ENCODE measurements at places on chromosomes 5 and 9.

DNA sequence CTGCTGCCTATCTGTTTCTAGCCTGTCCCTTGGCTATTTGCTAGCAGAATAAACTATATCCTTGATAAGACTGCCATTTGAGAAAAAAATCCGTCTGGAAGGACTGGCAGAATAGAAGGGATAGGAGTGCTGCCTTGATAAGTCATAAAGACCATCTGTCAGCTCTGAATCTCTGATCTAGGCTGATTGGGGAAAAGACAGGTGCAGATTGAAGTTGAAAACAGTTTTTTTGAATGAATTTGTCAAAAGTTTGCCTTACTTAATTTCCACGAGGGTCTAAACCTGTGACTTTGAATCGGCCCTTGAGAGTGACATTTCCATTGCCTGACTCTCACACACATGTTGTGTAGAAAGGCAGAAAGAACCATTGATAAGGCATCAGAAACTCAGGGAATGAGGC is 218.6 kb downstream of the MAN2A1 start:
- DNase-seq = no peak

- no peak for DNase-seq
Observed at GRCh38 chr9:135214054-135214640, 126.7 kb downstream of the OLFM1 start.

- DNase-seq = no peak
Observed at GRCh38 chr9:116267021-116267420, 113.4 kb downstream of the PAPPA start.

- DNase-seq = no peak
Observed at GRCh38 chr9:34994900-34995669, 5.5 kb downstream of the DNAJB5 start.

- peak; percentile 14 for DNase-seq
Observed at GRCh38 chr9:93674580-93675335, 98.4 kb downstream of the PHF2 start.

DNA sequence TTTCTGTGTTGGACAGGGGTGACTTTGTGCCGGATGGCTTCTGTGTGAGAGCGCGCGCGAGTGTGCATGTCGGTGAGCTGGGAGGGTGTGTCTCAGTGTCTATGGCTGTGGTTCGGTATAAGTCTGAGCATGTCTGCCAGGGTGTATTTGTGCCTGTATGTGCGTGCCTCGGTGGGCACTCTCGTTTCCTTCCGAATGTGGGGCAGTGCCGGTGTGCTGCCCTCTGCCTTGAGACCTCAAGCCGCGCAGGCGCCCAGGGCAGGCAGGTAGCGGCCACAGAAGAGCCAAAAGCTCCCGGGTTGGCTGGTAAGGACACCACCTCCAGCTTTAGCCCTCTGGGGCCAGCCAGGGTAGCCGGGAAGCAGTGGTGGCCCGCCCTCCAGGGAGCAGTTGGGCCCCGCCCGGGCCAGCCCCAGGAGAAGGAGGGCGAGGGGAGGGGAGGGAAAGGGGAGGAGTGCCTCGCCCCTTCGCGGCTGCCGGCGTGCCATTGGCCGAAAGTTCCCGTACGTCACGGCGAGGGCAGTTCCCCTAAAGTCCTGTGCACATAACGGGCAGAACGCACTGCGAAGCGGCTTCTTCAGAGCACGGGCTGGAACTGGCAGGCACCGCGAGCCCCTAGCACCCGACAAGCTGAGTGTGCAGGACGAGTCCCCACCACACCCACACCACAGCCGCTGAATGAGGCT is at the start of gene ADRB2:
Gene ADRB2, plus strand, starts transcription at position 559 of the 686 bp plus-strand sequence. CDS start 221 bp downstream, outside the sequence.
- peak; percentile 95 for DNase-seq

DNA sequence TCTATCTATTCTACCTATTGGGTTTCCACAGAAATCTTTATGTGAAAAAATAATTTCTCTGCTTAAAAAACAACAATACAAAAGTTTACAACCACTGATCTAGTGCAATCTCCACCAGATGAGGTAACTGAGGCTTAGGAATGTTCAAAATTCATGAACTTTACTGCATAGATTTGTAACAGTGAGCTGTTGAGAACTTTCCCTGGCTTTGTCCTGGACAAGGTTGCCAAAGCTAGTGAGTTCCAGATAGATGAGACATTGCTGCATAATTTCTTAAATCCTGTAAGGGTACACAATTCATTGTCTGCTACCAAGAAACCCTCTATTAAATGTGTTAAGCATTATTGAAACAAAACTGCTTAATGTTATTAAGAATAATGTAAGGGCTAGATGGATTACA is 102.7 kb downstream of the OSMR start:
- no peak for DNase-seq

GRCh38 chr9:129400001-129400970 is 220.6 kb downstream of the C9orf50 start:
- DNase-seq = no peak

GRCh38 chr5:81626524-81626923 is 124.4 kb downstream of the SSBP2 start:
- no peak for DNase-seq

GRCh38 chr5:137096149-137097103 is 402.7 kb downstream of the SPOCK1 start:
- DNase-seq = no peak

GRCh38 chr5:14057289-14057688 is 85.9 kb upstream of the TRIO start:
- no peak for DNase-seq

GRCh38 chr5:162325143-162325727 is 257.7 kb downstream of the GABRG2 start:
- no peak for DNase-seq

DNA sequence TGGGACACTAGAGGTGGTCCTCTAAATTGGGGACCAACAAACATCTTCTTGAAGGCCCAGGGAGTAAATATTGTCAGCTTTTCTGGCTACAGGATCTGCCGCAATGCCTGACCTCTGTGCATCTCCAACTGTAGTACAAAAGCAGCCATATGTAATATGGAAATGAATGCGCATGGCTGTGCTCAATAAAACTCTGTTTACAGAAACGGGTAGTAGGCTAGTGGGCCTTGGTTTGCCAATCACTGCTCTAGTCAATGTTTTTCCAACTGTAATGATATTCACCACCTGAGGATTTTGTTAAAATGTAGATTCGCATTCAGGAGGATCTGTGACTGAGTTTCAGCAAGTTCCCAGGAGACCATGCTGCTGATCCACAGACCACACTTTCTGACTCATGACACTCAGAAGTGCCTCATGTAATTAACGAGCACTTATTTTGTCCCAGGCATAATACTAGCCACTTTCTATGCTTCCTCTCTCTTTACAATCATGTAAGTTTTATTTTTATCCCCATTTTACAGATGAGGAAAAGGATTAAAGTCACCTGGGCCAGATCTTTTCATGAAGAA is 96.9 kb downstream of the MED27 start:
- DNase-seq = no peak

DNA sequence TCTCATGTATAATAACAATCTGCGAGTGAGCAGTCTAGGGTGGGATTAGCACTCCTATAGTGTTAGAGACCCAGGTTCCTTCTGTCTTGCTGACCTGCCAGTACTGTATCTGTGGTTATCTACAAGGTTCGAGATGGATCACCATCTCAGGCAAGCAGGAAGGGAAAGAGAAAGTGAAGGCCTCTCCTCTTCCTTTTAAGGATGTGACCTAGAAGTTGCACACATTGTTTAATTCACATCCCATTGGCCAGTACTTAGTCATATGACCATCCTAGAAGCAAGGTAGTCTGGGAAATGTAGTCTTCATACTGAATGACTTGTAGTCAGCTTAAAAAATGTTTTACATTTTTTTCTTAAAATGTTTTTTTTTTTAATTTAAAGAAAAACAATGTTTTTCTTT is 168.6 kb downstream of the CARTPT start:
- no peak for DNase-seq

GRCh38 chr9:117303643-117304230 is 111.1 kb downstream of the ASTN2 start:
- no peak for DNase-seq

GRCh38 chr9:119074017-119074416 is 295.2 kb downstream of the BRINP1 start:
- DNase-seq = no peak

- no peak for DNase-seq
Observed at GRCh38 chr5:72133212-72133990, 26.1 kb downstream of the MAP1B start.

DNA sequence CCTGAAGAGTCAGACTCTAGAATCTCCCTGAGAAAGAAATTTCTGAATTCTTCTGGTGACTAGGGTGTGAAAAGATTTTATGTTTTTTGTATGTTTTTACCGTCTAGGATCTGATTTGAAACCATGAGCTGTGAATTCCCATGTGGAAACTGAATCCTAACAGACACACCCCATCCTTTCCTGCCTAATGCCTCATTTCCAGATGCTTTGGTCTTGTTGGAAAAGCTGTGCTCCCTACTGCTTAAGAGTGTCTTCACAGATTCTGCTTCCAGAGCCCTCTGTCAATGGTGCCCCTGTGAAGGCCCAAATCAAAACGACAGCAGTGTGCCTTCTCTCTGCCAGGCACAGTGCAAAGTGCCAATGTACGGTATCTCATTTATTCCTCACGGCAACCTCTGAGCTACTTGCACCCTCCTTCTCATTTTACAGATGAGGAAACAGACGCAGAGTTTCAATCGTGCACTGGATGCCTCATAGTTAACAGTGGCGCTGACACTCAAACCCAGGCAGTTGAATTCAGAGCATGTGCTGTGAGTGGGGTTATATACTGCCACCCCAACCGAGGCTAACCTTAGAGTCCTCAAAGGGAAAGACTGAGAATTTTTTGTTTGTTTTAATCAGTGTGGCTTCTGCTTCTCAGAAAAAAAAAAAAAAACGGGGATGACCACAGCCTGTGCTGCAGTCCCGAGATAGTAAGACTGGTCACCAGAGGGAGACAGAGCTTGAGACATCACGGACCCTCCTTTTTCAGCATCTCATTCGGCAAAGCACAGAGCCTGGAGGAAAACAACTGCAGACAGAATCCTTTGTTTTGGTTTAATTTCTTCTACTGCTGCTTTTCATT is 188.4 kb downstream of the SNCAIP start:
- DNase-seq = no peak

DNA sequence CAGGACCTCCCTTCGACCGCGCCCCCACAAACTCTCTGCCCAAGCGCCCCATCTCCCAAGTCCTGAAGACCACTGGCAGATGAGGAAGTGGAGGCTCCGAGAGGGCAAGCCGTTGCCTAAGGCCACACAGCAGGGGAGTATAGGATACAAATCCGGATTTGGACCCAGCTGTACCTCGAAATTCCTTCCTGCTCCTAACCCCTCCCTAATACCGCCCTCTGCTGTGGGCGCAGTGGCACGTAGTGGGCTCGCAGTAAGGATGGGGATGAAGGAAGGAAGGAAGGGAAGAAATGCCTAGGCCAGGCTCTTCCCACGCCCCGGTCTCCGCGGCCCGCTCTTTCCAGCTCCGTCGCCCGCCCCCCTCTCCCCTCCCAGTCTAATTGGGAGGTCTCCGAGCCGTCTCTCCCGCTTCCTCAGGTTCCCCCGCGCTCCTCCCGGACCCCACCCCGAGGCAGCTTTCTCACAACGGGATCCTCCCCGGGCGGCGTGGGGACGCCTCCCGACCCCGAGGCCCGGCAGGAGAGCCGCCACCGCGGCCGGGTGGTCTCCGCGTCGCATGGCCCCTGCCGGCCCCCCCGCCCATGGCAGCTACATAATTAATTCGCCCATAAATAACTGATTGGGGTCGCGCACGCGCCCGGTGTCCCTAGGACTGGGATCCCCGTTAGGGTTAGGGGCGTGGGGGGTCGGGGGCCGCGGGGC is 138.9 kb downstream of the C9orf50 start:
- no peak for DNase-seq

GRCh38 chr9:123359106-123359505 is 3.1 kb downstream of the CRB2 start:
- DNase-seq = no peak

DNA sequence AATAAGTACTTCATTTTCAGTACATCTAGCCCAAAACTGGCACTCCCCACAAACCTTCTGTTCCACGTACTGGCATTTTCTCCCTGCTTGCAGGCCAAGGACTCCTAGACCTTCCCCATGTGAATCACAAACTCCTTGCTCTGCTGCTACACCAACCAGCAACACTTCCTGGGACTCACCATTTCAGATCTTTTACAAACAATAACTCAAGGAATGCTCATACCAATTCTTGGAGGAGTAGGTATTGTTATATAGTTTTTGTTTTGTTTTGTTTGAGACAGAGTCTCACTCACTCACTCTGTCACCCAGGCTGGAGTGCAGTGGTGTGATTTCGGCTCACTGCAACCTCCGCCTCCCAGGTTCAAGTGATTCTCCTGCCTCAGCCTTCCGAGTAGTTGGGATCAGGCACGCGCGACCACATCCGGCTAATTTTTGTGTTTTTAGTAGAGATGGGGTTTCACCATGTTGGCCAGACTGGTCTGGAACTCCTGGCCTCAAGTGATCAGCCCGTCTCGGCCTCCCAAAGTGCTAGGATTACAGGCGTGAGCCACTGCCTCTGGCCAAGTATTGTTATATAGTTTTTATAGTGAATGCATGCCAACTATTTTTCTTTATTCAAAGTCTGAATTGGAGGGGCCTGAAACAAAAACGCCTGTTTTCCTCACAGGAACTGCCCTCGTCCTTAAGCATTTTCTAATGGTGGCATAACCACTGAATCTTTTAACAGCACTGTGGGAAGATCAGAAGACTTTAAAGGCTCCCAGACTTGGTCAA is 210.8 kb downstream of the TSSK1B start:
- DNase-seq = no peak
